Endothelial cell of umbilical vein (primary cell): ENCODE measurements at places on chromosomes 1 and 21. TPM values are rescaled to one million over a fixed set of nuclear protein-coding genes. Genes with fewer than 3 reads are reported as not detected.

- no peaks in the 10 kb centered on the region for H3K27me3 ChIP-seq
- no peaks in the 10 kb centered on the region for H3K36me3 ChIP-seq
- peaks cover 28% of the 10 kb centered on the region for H3K4me1 ChIP-seq
- H3K4me3 ChIP-seq, result peak overlapping the region; percentile 14
These were observed 1.3 kb downstream of the FNBP1L start for GRCh38 chr1:93448983-93449804.

GRCh38 chr1:234719454-234720251 is 109.7 kb upstream of the IRF2BP2 start:
- H3K27ac ChIP-seq, result no peak overlapping the region
- DNase-seq, result peak; percentile 30
- H3K4me3 ChIP-seq, result no peak overlapping the region
- H3K36me3 ChIP-seq, result no peaks in the 10 kb centered on the region
- no peaks in the 10 kb centered on the region for H3K27me3 ChIP-seq

- peaks cover 3% of the 10 kb centered on the region for H3K27me3 ChIP-seq
- no peaks in the 10 kb centered on the region for H3K4me1 ChIP-seq
- no peaks in the 10 kb centered on the region for H3K36me3 ChIP-seq
These were observed 97.3 kb downstream of the GLIS1 start for GRCh38 chr1:53641481-53642214.

- no peak for DNase-seq
- no peak overlapping the region for H3K27ac ChIP-seq
- no peaks in the 10 kb centered on the region for H3K27me3 ChIP-seq
- H3K4me1 ChIP-seq, result peaks cover under 1% of the 10 kb centered on the region
These were observed 133.8 kb upstream of the KIAA1614 start for GRCh38 chr1:180778782-180779398.

GRCh38 chr1:166814611-166815010 is 24.7 kb upstream of the POGK start:
- H3K27ac ChIP-seq, result no peak overlapping the region
- no peak for DNase-seq
- H3K36me3 ChIP-seq, result no peaks in the 10 kb centered on the region
- H3K4me3 ChIP-seq, result no peak overlapping the region

The LIN28A gene
- not detected in 2 replicates for total RNA-seq
